Brain microvascular endothelial cell (primary cell): ENCODE measurements at places on chromosomes 3 and 15.
A peak's percentile ranks its signal among the peaks of the same experiment; 100 is the strongest.

- no peak for DNase-seq
Measured at GRCh38 chr15:27077790-27078189, 106.8 kb downstream of the GABRG3 start.

- DNase-seq = peak; percentile 91
Measured at GRCh38 chr3:164458986-164459385, 619.3 kb downstream of the SI start.

DNA sequence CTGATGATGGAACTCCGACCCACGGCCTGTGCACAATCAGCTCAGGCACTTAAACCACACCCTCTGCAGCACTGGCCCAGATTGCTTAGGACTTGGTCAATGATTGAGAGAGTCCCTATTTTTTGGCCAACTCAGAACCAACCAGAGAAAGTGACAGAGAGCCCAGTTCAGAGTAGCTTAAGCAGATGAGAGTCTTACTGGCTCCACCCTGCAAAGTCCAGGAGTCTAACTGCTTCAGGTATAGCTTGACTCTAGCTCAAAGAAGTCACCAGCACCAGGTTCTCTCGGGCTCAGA is 20.1 kb downstream of the SLC6A20 start:
- no peak for DNase-seq

- no peak for DNase-seq
Measured at GRCh38 chr15:39445931-39446330, 134.9 kb upstream of the THBS1 start.

DNA sequence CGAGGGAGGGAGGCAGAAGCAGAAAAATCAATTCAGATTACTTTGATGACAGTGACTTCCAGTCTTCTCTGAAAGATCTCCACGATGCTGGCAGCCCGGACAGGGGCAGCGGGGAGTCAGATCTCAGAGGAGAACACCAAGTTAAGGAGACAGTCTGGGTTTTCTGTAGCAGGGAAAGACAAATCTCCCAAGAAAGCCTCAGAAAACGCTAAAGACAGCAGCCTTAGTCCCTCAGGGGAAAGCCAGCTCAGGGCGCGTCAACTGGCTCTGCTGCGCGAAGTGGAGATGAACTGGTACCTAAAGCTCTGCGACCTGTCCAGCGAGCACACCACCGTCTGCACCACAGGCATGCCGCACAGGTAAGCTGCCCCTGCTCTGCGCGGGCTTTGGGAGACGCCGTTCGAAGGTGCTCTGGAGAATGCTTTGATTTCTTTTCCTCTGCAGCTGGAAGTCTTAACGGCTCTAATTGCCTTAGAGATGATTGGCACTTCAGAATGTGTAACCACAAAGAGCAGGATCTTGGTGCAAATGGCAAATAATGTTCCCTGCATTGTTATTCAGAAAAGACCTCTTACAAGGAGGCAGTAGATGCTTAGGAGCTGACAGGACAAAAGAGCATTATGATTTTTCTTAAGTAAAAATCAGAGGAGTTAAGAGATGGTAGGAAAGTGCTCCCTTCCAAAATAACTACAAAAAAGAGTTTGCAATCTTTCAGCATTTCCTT is at the start of gene KCNAB1:
Gene KCNAB1, plus strand, starts transcription at position 51 of the 724 bp plus-strand sequence.
- DNase-seq = no peak

GRCh38 chr15:77042245-77042919 is 28.5 kb downstream of the TSPAN3 start:
- no peak for DNase-seq

DNA sequence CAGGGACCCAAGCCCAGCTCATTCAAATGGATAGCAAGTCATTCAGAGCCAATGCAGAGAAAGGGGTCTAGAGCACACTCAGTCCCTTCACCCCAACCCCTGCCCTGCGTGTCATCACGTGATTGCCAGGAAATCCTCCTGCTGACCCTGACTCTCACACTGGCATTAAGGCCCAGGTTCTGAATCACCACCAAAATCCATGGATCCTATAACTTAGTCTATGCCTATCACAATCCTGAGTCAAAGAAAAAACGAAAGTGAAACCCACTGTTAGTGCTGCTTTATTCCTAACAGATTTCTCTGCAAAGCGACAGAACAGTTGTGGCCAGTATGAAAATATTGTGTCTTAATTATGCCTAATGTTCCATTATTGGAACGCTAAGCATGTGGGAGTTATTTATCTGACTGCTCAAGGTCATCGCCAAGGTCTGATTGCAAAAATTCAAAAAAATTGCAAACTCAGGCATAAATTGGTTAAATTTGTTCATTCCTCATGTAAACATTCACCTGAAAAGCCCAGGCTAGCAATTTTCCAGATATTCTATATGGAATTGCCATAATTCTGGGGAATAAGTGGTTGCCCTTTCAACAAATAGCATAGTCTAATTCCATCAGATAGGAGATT is 108.7 kb upstream of the EIF1B start:
- DNase-seq = no peak

DNA sequence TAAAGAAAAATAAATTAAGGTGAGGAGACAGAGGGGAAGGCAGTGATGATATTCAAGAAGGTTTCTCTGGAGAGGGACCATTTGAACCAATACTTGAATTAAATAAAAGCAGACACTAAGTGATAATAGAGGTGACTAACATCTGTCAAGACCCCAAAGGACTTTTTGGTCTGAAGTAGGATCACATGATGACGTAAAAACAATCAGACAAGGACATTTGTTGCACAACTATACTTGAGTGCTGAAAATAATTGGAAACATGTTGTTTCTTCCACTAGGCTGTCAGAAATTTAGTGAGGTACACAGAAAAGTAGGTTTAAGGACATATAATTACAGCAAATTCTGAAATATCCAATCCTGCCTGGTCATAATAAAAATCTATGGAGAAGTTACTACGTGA is 179.5 kb downstream of the WNT5A start:
- DNase-seq = no peak

DNA sequence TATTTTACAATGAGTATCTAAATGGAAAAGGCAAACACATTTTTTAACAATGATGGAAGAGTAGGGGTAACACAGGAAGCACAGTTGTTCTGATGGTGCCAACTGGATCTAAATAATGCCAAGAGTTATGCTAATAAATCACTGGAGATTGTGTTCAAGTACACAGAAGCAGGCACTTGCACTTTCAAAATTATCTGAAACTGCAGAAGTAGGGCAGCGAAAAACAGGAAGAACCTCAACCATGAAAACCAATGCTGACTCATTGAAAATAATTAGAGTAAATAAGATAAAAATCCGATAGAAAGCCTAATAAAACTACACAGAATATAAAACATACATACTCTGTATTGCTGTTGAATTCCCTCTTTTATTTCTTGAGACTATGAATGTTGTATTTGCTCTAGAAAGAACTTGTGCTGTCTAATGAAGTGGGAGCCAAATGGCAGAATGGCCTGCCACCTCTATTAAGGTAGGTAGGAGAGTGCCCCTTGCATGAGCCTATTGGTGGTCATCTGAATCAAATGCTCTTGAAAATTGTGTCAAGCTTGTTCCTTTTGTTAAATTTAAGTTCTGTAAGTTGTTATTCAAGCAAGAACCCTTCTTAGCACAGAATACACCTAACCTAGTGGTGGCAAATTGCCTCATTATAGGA is 93.7 kb downstream of the ABI3BP start:
- DNase-seq = no peak

GRCh38 chr3:81579744-81580143 is 181.7 kb downstream of the GBE1 start:
- DNase-seq = no peak

DNA sequence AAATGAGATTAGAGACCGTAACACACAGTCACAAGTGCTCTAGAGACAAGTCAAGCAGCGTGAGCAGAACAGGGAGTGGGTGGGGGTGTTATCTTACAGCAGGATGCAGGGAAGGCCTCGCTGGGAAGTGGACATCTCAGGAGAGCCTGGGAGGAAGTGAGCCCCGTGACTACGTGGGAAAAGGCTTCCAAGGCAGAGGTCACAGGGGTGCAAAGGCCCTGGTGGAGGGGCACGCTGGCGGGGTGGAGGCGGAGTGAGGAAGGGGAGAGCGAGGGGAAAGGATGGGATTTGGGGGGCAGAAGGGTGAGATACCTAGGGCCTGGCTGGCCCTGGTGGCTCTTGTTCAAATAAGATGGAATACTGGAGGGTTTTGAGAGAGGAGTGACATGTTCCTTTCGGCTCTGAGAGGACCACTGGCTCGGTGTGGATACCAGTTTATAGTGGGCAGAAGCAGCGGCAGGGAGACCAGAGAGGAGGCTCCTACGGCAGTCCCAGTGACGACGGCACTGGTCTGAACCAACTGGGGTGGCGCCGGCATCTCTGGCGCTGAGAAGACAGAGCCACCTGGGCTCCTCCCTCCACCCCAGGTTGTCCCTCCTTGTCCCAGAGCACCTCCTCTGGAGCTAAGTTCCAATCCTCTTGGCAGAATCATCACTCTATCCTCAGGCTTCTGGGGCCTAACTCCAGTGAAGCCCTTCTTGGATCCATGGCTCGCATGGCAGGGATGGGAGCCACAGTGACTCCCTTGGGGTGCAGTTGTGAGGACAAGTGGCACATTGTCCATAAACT is 266.2 kb upstream of the LYSMD4 start:
- no peak for DNase-seq

GRCh38 chr3:172367205-172368105 is 80.8 kb downstream of the GHSR start:
- DNase-seq = peak; percentile 57

- peak; percentile 51 for DNase-seq
Measured at GRCh38 chr15:98428253-98428989, 219.9 kb upstream of the IGF1R start.

- DNase-seq = peak; percentile 18
Measured at GRCh38 chr3:169041677-169042171, 621.8 kb downstream of the MECOM start.

DNA sequence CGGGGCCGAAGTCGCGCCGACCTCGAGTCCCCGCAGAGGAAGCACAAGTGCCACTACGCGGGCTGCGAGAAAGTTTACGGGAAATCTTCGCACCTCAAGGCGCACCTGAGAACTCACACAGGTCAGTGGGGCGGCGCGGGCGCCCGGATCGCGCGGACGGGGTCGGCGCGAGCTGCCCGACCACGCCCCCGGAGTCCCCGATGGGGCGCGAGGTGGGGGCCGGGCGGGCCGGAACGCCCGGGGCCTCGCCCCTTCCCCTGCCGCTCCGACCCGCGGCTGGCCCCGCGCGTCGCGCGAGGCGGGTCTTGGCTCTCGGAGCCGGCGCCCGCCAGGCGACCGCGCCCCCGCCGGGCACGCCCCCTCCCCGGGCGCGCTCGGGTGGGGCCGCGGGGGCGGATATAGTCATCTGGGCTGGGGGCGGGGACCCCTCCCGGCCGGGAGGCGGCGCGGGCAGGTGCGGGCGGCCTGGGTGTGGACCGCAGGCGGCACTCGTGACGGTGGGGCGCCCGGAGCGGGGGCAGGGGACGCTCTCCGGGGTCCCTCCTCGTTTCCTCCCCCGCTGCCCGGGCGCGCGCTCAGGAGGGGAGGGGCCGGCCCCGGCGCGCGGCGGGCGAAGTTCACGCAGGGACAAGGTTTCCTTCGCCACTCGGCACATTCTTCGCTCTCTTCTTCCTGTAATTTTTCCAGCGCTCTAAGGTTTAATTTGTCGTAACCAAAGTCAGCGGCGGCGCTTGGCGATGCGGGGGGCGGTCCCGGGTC is 1.2 kb downstream of the KLF13 start:
- DNase-seq = no peak

GRCh38 chr3:149282836-149283235 is 50.6 kb downstream of the TM4SF18 start:
- no peak for DNase-seq

DNA sequence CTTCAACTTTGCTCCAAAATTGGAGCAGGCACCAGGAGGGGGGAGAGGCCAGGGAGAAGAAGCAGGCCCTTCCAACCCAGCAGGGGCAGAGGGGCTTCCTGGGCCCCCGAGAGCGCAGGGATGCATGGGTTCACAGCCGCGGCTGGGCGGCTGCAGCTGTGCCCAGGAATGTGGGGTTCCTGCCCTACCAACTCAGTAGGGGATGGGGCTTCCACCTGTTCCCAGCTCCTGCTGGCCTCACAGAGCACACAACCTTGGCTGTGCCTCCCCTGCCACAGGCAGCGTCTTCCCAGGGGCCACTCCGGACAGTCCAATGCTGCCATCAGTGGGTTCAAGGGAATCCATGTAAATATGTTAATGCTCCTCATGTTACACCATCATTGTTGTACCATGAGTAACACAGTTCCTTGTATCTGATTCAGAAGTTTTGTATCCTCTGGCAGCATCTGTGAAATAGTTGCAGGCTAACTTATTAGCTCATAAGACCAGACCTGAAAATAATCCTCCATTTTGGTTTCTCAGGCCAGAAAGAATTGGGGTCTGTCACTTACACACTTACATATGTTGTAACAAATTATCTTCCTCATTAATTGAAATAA is 12.1 kb upstream of the SIAH2 start:
- DNase-seq = peak; percentile 61

GRCh38 chr3:27993051-27993450 is 248.4 kb upstream of the CMC1 start:
- DNase-seq = no peak

- DNase-seq = no peak
Measured at GRCh38 chr3:71066356-71066755, 517.2 kb downstream of the FOXP1 start.

GRCh38 chr15:31230630-31231485 is 95.8 kb upstream of the KLF13 start:
- DNase-seq = no peak

DNA sequence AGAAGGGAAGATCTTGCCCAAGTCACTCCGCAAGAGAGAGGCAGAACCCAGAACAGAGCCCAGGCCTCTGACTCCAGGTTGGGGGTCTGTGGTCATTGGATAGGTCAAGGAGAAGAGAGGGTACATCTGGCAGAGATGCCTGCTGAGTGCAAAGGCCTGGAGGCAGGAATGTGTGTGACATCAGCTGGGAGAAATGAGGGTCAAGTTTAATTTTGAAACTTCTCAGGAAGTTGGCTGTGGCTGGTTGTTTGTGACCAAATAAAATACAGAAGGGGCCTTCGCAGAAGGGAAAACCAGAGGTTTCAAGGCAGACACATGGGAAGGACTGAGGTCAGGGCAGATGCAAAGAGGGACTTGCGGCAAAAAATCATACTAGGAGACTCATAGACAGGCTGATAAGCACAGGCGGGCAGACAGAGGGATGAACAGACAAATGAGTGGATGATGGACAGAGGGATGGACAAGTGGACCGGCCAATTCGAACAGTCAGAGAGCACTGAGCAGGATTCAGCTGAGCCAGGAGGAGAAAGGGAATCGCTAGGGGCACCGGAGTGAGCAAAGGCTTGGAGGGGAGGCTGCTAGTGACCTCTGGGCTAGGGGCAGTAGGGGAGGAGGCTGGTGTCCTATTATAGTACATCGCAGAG is 28.8 kb upstream of the CACNA2D2 start:
- peak; percentile 16 for DNase-seq

GRCh38 chr3:183378008-183378407 is 50.4 kb downstream of the MCF2L2 start:
- DNase-seq = no peak

GRCh38 chr3:114597012-114597411 is 303.2 kb downstream of the TIGIT start:
- DNase-seq = no peak

- DNase-seq = no peak
Measured at GRCh38 chr15:81781395-81781794, 264.4 kb downstream of the MEX3B start.
